ENCODE measurements at places on chromosomes 3 and 15.
A peak's percentile ranks its signal among the peaks of the same experiment; 100 is the strongest.

DNA sequence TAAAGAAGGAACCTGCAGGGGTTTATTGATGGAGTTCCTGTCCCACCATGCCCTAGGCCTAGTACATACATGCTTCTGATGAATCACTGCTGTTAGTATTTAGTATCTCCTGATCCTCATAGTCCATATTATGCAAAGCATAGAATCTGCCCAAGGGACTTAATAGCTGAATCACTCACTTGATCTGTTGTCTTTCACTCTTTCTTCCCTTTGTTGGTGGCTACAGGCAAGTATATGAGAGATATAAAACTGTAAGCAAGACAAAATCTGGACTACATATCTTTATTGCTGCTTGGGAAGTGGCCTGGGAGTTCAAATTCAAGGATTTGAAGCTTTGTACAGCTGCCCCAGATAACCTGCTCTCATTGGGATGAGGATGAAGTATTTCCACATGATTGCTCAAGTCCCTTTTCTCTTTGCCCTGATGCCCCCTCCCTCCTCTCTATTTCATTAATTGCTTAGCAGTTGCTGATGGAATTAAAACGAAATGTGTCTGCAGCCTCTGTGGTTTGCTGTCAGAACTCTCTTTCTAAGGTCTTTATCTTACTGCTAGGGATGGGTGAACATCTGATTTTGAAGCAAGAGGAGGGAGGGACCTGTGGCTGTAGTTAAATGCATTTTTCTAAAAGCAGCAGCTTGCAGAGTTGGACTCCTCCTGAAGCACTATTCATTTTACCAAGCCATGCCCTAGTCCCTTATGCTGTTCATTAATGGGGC, 114.1 kb downstream of the ZNF609 start:
- no peak for DNase-seq

- no peak for DNase-seq
These were observed 33.0 kb downstream of the CCDC12 start for GRCh38 chr3:46943237-46944187.

DNA sequence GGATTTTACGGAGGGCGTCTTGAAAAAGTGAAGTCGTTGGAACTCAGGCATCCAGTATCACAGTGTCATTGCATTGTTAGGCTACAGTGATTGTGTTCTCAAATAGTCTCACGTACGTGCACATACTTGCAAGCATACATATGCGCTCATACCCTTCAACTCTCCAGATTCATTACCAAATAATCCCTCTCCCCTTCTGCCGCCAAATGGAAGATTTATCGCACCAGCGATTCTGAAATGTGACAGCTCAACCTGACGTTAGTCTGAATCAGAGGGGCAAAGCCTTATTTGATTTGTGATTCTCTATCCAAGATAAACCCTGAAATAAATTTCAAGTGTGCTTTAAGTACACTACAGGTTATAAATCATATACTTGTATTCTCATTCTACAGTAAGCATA, 119.4 kb downstream of the GADL1 start:
- DNase-seq, result no peak

- no peak for DNase-seq
These were observed 3.7 kb downstream of the ABTB1 start for GRCh38 chr3:127676456-127676855.

DNA sequence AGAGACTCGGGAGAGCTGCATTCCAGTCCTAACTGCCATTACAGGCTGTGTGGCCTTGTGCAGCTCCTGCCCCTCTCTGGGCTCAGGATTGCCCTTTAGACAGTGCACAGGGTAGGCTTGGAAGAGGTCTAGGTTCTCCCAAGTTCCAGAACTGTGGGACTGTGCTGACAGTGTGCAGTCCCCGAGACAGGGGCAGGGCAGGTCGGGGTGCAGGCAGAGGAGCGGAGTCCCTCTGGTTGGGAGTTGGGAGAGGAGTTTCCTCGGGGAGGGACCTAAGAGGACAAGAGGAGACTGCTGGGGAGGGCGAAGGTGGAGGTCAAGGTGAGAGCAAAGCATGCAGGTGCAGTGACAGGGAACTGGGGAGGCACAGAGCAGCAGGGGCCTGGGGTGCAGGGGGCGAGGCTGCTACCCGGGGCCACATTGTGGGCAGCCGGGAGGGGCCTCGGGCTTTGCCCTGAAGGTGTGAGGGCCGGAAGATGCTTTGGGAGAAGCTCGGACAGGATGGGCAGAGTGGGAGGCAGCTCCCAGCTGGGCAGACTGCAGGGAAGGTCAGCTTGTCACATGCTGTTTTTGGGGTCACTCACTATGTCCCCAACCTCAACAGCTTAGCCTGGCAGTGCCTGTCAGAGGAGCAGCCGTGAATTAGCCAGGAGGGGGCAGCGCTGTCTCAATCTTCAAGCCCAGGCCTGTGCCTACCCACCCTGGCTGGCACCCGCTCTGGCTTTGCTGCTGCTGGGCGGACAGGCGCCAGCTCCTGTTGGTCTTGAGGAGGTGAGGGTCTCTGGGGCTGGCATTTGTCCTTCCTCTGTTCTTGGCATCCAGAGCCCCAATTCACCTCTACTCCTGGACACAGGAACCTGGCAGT, 15.4 kb upstream of the CSPG4 start:
- DNase-seq, result peak; percentile 2
